ENCODE measurements at places on chromosomes 3 and 15.

GRCh38 chr3:10405816-10406215 lies 84.9 kb upstream of the SEC13 start:
- no peak for DNase-seq

DNA sequence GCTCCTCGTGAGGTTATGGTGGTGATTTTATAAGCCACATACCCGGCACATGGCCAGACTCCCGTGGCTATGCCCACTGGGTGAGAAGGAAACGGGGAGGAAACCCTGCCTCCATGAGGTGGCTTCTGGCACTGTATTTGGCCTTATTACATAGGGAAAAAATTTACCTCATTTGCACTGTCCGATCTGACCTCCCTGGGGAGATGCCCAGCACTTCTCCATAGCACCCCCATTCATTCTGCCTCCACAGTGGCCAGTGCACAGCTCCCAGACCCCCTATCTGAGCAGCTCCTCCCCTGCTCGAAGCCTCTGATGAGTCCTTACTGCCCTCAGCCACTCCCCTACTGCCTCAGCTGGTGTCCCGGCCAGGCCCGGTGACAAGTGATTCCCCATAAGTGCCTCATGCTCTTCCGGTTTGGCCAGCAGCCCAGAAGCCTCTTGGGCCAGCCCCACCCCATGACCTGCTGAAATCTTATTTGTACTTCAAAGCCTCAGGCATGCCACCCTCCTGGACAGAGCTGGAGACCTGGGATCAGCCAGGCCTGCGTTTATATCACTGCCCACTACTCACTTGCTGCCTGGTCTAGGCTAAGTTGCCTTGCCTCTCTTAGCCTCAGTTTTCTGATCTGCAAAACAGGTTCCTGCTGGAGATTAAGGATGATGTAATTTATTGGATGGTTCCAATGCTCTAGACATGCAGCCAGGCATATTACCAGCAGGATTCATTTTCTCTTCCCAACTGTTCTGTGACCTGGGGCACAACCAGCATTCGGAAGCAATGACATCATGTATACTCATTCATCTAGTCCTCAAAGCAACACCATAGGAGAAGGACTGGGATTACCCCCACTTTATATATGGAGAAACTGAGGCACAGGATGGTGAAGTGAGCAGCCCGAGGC lies 30.6 kb upstream of the SLC6A6 start:
- DNase-seq = no peak

DNA sequence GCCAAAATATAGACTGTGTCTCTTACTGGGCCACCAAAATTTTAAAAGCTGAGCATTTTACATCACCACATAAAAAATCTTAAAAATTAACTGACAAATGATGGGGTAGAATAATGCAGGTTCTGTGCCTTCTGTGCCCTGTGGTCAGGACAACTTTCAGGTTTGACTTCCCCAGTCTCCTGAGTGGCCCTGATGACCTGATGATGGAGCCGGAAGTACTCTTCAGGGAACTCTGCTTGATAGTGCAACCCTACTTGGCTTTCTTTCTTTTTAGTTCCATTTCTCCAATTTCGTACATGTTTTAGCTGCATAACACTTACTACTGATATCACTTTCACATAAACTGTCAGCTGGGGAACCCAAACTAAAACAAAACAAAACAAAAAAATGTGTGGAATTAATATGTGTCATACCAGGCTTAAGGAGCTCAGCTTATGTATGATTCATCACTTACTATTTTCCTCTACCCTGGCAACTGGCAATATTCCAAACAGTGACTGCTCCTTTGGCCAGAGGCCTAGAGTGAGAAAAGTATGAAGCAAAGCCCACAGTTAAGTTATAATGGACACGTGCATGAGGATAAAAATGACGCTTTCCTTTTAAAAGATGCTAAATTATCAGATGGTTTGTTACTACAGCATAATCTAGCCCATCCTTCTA lies 194.3 kb downstream of the BCHE start:
- no peak for DNase-seq

GRCh38 chr3:64355401-64355807 lies 130.1 kb upstream of the PRICKLE2 start:
- DNase-seq = no peak

DNA sequence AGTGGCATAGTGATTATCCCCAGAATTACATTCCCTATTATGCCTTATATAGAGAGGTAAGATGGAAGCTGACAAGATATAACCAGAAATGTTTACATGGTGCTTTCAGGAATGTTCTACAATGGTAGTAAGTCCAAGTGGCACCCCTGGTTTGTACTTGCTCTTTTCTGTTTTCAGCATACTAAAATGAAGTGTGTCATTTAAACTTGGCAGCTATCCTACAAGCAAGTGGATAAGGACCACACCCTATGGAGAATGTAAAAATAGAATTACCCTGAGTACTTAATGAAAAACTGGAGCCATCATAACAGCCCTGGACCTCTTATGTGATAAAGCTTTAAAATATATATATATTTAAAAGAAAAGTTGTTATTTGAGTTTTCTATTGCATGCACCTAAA lies 1012.7 kb upstream of the CADM2 start:
- DNase-seq = no peak

GRCh38 chr15:68299436-68299835 lies 21.9 kb downstream of the FEM1B start:
- no peak for DNase-seq

- no peak for DNase-seq
Measured at GRCh38 chr3:17394541-17395155, 347.8 kb downstream of the TBC1D5 start.

DNA sequence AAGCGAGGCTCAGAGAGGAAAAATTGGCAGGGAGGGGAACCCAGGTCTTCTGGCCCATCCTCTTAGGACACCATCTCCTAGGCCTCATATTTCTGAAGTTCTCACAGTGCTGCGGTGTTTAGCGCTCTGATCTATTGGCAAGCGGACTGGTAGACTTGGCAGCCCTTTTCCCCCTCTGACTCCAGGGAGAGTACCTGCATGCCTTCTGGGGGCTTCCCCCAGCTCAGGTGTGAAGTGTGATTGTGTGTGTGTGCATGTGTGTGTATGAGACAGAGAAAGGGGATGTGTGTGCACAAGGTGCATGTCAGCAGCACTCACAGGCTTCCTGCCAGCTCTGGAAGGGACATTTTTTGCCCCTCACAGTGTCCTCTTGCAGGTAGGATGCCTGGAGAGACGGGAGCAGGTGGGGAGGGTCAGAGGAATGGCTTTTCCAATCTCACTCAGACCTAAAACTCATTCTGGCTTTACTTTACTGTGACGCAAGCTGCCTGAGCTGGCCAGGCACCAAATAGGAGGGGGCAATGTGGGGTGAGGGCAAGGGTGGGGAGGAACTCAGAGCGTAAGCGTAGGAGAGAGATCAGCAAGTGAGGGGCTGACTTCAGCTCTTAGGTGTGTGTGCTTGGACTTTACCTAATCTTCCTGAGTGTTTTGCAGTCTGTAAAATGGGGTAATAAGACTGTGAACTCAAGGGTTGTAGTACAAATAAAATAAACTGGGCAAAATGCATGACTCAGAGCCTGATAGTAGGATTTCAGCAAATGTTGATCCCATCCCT lies 4.0 kb upstream of the IL17RE start:
- no peak for DNase-seq

DNA sequence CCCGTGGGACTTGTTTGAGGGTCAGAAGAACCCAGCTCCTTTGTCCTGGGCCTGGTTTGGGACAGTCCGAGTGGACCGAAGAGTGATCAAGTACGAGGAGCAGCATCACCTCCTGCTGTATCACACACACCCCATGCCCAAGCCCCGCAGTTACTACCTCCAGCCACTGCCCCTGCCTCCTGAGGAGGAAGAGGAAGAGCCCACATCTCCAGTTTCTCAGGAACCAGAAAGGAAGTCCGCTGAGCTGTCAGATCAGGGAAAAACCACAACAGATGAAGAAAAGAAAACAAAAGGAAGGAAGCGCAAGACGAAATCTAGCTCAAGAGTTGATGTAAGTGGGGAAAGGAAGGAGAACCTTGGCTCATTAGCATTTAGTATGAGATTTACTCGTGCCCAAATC lies 3.3 kb upstream of the P2RY12 start:
- DNase-seq = no peak

GRCh38 chr15:63041974-63042876 lies at the start of gene TPM1:
TSS of gene TPM1 (plus strand) at chr15:63042747. CDS start at chr15:63042830, 83 bp downstream.
- no peak for DNase-seq

DNA sequence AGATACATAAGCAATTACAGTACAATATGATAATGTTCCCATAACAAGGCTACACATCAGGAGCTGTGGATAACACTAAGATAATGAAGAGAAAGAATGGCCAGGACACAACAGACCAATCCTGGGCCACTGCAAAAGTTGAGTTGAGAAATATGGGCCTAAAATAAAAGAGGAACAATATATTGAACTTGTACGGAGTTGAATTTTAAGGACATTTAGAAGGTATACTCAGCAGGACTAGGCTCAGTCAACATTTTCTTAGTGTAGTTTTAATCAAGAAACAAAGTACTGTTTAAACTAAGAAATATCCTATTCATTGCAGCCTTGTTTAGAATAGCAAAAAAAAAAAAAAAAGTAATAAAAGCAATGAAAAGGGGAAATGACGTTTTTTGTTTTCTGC lies 24.3 kb downstream of the HERC1 start:
- no peak for DNase-seq

GRCh38 chr15:101675796-101676582 lies 23.8 kb upstream of the TM2D3 start:
- no peak for DNase-seq

GRCh38 chr3:30964612-30965011 lies 70.2 kb upstream of the GADL1 start:
- no peak for DNase-seq

GRCh38 chr3:188720636-188721035 lies 451.1 kb upstream of the TPRG1 start:
- no peak for DNase-seq

- DNase-seq = no peak
Measured at GRCh38 chr3:27910456-27910855, 188.3 kb upstream of the EOMES start.

- no peak for DNase-seq
Measured at GRCh38 chr3:69364354-69364753, 21.5 kb downstream of the FRMD4B start.

DNA sequence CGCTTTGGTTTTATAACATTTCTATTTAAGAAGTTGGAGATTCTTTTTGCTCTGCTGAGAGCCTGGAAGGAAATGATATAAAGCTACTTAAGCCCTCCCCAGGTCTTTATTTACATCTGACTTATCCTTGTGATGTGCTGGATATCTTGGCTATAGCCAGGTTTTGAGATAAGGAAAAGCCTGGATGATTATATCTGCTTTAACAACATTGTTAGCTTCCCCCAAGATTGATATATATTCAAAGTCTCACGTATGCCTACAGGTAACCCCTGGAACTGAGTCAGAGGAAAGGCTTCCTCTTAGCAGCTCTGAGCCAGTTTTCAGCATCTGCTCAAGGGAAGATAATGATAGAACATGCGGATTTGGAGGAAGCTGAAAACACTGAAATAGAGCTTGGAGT lies 61.5 kb upstream of the CRBN start:
- DNase-seq = no peak

- no peak for DNase-seq
Measured at GRCh38 chr3:170864525-170865208, 5.3 kb downstream of the RPL22L1 start.

GRCh38 chr3:27681249-27681748 lies 40.8 kb downstream of the EOMES start:
- DNase-seq = peak; percentile 13
